ENCODE measurements at places on chromosomes 2 and 18.
A peak's percentile ranks its signal among the peaks of the same experiment; 100 is the strongest.

- DNase-seq = no peak
Observed at GRCh38 chr2:236659758-236660150, 90.1 kb downstream of the ACKR3 start.

- peak; percentile 81 for DNase-seq
Observed at GRCh38 chr2:132651115-132652045, 18.6 kb downstream of the LYPD1 start.

DNA sequence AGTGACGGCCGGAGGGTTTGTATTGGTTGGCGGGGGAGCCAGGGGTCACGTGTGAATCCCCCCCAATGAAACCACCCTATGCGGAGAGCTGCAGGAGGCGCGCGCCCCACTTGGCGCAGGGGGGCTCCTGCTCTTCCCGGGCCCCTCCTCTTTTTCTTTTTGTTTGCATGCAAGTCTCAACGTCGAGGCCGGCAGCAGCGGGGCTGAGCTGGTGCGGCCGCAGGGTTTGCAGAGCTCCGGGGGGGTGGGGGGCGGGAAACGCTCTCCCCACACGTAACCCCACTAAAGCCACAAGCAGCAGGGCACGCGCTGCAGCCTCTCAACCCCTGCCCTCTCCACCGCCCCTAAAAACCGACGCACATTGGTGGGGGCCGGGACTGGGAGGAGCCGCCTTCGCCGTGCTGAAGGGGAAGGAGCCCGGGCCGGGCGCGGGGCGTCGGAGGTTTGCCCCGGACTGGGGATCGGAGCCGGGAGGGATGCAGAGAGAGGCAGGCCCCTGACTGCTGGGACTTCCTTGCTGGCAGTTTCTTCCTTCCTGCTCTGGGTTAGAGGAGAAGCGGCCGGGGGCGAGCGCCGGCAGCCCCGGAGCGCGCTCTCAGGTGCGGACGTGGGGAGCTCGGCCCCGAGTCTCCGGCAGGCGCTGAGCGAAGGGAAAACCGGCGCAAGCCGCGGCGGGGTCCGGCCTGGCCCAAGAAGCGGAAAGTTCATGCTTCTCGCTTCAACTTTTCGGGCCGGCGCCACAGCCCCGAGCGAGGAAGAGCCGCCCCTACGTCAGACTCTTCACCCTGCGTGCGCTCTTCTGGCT is 864 bp downstream of the LBH start:
- DNase-seq = peak; percentile 75

DNA sequence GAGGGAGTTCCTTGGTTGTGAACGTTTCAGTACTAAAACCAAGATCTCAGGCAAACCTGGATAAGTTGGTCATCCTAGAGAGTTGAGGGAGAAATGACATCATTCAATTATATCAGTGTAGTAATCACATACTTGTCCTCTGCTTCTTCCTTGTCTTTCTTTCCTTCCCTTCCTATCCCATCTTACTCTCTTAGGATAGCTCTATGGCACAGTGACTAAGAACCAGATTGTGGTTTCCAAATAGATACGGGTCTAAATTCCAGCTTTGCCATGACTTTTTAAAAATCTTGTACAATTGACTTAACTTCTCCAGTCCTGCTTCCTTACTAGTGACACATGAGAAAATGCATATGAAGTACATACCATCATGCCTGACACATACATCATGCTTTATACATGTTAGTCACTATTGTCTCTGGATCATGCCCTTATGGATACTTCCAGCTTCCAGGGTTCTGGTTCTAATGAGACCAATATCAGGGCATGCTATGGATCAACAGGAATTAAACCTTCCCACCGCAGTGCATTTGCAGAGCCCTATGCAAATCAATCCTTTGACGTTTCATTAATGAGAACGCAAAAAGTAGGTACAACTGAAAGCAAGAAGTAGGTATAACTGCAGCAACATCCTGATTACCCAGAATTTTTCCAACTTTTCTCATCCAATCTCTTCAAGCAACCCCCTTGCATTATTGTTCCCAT is 168.0 kb upstream of the KLF7 start:
- no peak for DNase-seq

DNA sequence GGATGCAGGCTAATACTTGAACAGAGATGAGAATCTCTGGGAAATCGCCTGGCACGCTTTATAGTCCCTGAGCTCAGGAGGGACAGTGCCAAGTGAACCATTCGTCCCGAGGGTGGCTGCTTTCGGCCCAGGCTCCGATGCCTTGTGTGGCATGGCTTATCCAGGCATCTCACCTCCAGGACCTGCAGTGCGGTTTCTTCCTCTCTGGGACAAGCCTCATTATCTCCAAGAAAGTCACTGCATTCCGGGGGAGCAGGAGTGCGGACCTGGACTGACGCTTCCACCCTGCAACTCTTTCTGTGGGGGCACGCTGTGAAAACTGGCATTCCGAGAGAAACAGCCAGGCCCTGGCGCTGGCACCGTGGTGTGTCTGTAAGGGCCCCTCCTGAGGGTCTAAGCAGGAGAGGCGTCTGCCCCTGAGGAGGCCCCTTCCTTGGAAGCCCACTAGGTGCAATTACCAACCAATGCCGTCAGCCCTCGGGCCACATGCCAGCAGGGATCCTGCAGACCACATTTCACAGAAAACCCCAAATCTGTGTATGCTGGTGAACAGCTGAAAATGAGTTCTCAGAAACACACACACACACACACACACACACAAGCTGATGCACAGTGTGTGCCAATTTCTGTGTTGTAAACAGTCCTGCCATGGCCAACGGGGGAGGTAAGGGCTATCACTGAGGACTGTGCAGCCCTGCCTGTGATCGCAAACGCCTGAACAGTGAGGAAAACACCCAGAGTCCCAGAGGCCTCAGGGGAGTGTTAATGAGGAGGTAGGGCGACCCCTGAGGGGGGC is 351.9 kb upstream of the SALL3 start:
- DNase-seq = no peak

DNA sequence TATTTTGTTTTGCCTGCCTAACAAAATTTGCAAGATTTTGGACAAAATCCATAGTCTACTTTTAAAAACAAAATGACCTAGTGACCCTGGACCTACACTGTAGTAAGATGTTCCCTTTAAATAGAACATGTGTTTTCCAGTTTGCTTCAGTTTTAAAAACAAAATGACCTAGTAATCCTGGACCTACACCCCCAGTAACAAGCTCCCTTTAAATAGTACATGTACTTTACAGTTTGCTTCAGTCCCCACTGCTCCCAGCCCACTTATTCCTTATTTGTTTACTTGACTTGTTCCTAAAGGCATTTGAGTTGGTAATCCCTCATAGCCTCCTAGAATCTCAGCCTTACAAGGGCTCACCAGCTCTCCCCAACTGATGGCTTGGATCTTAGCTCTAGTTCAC is 34.5 kb upstream of the HTR2B start:
- no peak for DNase-seq

DNA sequence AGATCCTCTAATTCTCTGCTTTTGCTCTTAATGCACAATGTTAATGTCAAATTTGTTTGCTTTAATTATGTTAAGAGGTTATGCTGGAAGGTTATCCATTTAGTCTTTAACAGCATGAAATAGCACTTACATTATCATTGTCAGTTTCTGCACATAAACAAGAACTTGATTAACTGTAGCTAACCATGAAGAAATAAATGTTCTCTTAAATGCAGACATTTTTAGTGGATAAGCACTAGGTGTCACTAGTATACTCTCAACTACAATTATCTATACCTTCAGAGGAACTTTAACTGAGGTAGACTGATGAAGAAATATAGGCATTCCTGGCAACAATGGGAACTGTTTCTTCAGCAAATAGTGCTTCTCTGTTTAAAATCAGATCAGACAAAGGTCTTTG is 178.8 kb upstream of the CHST9 start:
- peak; percentile 43 for DNase-seq

- DNase-seq = no peak
Observed at GRCh38 chr2:171810422-171811244, 83.4 kb downstream of the SLC25A12 start.

DNA sequence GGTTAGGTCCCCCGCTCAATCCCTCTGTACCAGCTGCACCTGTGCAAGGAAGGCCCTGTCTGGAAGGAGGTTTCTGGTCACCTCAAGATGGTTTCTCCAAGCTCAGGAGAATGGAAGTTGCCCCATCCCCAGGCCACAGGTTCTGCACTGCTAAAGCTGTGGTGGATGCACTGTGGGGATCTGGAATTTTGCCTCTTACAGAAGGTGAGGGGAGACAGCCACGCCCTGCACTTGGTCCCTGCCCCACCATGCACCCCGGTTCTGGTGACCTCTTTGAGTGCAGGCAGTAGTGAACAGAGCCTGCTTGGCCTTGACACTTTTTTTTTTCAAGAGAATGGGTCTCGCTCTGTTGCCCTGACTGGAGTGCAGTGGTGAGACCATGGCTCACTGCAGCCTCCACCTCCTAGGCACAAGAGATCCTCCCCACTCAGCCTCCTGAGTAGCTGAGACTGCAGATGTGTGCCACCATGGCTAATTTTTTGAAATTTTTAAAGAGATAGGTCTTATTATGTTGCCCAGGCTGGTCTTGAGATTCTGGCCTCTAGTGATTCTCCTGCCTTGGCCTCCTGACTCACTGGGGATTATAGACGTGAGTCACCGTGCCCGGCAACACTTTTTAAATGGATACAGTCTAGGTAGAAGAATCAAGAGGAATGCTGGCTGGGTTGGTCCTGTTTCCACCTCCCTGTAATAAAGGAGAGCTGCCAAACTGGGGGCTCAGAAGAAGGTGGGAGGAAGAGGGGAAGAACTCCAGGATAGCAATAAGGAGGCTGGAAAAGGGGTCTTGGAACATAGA is 5.8 kb upstream of the NT5DC4 start:
- peak; percentile 26 for DNase-seq

- peak; percentile 71 for DNase-seq
Observed at GRCh38 chr2:162221064-162221463, 22.2 kb downstream of the FAP start.

- DNase-seq = no peak
Observed at GRCh38 chr2:5940596-5941535, 248.7 kb downstream of the SOX11 start.

DNA sequence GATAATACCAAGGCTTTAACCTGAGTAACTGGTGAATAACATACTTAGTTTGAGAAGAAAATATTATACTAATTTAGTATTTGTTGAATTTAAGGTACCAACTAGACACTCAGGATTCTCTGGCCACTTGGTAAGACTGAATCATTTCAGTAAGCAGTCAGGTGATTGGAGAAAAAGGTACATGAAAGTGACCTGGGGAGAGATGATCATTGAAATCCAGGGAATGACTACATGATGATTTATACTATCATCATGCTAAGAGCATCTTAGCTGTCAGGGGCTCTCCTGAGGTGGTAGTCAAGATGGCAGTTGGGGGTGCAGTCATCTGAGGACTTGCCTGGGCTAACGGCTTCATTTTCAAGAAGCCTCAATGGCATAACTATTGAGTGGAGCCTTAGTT is 571.2 kb upstream of the ACVR2A start:
- no peak for DNase-seq

- DNase-seq = no peak
Observed at GRCh38 chr2:28055325-28055970, 164.9 kb downstream of the BABAM2 start.

DNA sequence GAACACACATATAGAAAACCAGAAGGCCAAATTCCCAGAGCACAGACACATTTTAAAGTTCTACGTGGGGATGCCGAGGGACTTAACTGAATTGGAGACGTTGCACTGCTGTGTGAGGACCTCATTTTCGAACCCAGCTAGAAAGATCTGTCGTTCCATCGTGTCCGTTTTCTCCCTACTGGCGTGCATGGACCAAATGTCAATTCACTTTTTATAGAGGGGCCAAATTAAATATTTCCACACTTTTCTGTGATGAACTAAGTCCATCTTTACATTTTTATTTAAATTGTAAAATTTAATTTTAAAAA is 692 bp upstream of the TSHZ1 start:
- no peak for DNase-seq

- no peak for DNase-seq
Observed at GRCh38 chr2:175525975-175526374, 344.5 kb upstream of the ATP5MC3 start.

DNA sequence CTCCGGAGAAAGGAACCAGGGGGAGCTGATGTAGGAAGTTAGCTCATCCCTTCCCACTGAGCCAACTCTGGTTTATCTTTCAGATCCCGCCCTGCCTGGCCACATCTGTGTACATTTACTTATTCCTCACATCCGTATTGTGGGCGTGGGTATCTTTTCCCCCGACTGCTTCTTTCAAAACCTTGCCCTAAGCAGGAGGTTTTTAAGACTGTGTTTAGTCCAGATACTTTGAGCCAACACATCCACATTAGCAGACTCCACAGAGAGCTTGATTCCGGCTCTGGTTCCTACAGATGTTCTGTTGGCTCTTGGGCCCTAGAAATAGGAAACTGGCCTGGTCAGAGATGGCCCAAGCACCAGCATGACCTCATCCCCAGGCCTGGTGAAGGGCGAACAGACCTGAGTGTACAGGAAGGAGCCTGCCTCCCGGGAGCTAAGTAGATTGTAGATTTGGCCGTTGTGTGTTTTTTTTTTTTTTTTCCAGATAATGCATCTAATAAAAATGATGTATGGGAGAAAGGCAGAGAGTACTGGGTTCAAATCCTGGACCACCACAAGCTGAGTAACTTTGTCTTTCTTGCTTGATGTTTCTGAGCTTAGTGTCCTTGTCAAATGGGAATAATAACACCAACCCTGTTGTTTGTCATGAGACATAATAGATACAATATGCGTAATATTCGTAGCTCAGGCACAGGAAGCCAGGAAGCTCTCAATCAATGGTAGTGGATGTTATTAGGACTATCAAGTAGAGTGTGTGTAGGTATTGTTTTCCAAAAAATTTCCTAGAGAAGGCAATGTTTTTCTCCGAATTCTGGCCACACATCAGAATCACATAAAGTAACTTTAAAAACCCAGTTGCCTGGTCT is 92.3 kb downstream of the PRKCE start:
- peak; percentile 66 for DNase-seq

- DNase-seq = no peak
Observed at GRCh38 chr2:15559379-15560139, 1.6 kb downstream of the NBAS start.

GRCh38 chr2:20638646-20639430 is 12.1 kb downstream of the HS1BP3 start:
- DNase-seq = no peak

DNA sequence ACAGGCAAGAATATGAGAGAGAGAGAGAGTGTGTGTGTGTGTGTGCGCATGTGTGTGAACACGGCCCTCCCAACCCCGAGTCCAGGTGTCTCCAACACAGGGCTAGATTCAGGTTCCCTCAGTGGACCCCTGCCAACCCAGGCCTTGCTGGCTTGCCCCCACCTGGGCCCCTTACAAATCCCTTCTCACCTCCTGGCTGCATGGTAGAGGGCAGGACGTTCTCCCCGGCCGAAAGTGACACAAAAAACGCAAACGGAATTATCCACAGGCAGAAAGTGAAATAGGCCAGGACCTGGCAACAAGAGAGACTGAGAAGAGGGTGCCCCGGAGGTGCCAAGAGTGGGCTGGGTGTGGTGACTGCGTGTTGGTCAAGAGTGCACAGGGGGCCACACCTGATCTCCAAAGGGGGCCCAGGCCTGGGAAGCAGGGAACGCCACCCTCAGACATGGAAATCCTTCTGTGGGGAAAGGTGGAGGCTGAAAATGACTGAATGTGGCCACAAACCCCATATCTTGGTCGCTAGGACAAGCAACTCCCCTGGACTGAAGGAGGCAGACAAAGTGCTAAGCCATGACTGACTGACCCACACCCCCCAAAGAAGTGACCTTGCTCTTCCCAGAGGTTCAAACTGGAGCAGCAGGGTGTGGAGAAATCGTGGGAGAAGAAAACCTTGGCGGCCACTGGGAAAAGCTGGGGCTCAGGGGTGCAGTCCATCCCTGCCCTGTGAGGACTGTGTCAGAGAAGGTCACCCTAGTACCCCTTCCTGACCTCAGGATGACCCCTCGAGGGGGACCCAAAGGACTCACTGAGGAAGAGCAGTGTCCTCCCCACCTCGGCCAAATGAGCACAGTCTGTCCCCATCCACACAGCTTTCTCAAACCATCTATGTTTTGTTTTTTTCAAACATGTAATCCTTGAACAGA is 5.7 kb downstream of the TEX261 start:
- DNase-seq = peak; percentile 1
